ENCODE measurements at places on chromosomes 1 and 21.

DNA sequence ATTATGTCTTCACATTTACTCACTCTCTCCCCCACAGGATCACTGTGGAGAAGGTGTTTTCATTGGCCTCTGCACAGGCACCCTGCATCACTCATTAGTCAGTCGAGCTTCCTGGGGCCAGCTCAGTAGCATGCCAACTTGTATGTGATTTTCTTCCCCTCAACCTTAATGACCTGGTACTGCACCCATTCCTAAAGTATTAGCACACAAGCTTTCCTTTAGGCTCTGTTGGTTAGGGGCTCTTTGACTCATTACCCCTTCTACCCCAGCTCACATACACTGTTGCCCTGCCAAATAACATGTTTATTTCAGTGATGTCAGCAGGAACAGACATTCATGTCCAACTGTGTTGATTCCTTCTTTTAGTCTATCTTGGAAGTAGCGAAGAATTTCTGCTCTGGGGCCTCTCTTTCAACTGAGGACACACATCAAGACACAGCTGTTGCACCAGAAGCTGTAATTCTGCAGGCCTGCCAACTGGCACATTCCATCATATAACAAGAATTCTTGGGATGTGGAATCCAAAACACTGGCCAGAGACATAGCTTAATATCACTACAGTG, 603.5 kb upstream of the ADAMTS5 start:
- no peak for DNase-seq

- DNase-seq = no peak
Measured at GRCh38 chr1:152683846-152684245, 2.1 kb upstream of the LCE2B start.

DNA sequence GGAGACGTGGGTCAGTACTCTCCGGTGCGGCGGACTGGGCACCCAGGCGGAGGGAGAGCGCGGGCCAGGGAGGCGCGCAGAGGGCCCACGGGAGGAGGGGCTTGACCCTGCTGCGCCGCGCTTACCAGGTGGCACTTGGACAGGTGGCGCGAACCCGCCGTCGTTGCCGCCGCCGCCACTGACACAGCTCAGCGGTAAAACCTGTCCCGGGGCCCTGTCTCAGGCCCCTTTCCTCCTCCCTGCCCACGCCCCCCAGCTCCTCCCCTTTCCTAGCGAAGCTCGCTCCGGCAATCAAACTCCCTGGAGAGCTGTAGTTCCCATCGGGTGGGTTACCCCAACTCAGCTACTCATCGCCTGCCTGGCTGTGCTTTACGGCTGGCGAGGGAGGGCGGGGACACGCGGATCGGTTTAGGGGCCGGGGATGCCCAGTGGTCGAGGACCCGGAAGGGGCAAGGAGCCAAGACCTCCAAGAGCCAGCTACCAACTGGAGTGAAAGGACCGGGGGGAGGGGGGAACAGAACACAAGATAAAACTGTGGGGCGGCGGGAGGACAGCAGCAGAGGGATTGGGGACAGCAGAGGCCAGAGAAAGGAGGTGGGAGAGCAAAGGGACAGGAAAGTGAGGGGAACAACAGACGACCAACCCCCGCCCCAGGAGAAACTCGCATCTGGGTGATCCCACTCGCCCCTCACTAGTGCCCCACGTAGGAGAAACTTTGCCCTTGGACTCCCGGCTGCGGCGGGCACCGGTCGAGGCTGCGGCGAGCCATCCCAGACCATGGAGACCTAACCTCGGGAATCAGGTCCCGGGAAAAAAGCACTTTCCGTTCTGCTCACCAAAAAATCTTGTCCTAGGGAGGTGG, 2.9 kb downstream of the GFI1 start:
- peak; percentile 42 for DNase-seq

- DNase-seq = no peak
Measured at GRCh38 chr21:45870851-45871615, 110.5 kb upstream of the COL6A1 start.

GRCh38 chr1:176206006-176206960, 803 bp downstream of the COP1 start:
- peak; percentile 31 for DNase-seq

DNA sequence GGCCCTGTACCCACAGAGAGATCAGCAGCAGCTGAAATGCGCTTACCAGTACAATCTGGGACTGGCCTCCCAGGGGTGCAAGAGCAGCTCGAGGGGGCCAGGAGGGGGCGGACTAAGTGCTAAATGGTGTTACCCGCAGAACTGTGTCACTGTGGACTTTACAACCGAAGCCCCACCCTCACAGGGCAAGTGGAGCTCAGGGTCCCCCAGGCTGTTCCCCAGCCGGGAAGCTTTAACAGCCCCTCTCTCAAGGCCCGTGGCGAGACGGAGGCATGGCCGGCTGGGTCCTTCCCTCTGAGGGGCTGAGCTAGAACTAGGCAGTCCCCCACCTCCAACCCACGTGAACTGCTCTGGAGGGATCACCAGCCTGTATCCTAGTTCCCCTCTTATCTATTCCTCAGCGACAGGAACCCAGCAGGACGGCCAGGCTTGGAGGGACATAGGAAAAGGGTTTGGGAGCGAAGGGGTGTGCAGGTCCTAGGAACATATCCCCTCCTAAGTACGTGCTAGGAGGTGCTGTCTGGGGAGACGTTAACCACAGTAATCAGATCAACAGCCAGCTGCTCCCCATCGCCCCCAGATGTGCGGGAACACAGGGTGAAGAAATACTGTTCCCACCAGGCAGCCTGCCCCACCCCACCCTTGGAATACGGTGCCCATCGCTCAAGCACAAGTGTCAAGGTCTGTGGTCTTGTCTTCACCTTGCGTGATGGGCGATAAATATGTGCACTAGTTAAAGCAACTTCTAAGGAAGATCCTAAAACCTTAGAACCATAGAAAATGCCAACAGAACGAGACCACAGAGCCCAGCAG, 24.4 kb downstream of the ZBTB17 start:
- no peak for DNase-seq

- no peak for DNase-seq
Measured at GRCh38 chr1:209045331-209046057, 538.0 kb upstream of the CAMK1G start.

DNA sequence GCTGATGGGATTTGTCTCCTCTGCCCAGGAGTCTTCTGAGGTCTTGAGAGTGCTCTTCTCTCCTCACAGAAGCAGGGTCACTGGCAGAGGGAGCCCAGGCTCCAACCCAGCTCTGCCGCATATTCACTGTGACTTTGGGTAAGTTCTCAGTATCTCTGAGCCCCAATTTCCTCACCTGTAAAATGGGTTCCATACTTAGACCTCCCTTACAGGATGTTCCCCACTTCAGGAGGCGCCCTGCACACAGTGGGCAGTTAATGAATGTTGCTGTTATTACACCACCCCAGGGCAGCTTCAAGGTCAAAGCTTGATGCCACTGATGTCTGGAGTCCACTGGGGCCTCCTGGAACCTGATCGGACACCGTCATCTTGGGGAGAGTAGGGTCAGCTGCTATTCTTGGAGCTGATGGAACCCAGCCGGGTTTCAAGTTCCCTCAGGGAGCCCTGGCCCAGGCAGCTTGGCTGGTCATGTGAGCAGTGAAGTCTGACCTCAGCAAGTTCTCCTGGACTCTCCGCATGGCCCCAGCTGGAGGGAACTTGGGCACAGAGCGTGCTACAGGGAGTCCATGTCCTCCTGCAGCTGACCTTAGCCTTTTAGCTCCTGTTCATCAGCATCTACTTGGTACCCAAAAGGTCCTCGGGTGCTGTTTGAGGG, 21.8 kb downstream of the COA7 start:
- DNase-seq = no peak

DNA sequence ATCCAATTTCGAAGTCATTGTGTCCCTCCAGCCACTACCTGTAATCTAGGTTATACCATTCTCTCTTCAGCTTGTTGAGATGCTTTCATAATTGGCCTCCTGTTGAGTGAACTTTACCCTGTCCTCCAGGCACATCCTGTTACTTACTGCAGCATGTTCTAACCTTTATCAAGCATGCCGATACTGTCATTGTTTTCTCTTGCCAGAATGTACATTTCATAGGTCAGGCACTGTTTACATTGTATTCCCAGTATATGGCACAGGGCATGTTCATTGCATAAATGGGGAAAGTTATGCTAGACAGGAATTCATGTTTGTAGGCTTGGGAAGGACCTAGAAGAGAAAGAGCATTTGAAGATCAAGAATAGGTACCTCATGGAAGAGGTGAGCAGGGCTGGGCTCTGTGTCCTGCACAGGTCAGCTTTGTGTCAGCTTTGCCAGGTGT, 10.2 kb downstream of the CXADR start:
- DNase-seq = no peak

GRCh38 chr1:29033829-29034466, 89.8 kb downstream of the TMEM200B start:
- peak; percentile 19 for DNase-seq

- no peak for DNase-seq
Measured at GRCh38 chr21:35116777-35117176, 67.7 kb upstream of the RUNX1 start.

- no peak for DNase-seq
Measured at GRCh38 chr1:12477936-12478611, 139.9 kb downstream of the DHRS3 start.

- no peak for DNase-seq
Measured at GRCh38 chr1:5297886-5298239, 643.5 kb downstream of the AJAP1 start.

DNA sequence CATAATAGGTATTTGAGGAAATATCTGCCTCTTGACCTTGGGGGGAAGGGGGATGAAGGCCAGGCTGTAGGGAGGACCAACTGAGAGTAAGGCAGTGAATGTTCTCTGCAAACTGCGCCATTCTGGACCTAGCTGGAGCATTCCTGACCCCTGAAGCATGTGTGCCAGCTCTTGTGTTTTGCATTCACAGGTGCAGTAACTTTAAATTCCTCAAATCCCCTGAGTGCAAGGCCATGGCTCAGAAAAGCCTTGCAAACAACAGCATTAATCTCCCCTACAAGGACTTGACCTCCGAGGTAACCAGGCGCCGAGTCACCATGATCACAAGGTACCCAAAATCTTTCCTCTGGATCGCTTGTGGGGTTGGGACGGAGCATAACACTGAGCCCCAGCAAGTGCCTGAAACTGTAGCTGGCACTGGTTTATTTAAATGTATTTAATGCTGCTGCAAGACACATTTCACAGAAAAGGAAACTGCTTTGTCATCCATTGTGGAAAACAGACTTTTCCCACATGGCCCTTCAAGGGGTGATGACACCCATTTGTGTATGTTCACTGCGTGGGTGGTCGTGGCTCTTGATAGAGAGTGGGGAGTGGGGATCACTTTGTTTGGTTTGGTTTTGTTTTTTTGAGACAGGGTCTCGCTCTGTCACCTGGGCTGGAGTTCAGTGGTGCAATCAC, 1.7 kb downstream of the MYOCOS start:
- DNase-seq = no peak

DNA sequence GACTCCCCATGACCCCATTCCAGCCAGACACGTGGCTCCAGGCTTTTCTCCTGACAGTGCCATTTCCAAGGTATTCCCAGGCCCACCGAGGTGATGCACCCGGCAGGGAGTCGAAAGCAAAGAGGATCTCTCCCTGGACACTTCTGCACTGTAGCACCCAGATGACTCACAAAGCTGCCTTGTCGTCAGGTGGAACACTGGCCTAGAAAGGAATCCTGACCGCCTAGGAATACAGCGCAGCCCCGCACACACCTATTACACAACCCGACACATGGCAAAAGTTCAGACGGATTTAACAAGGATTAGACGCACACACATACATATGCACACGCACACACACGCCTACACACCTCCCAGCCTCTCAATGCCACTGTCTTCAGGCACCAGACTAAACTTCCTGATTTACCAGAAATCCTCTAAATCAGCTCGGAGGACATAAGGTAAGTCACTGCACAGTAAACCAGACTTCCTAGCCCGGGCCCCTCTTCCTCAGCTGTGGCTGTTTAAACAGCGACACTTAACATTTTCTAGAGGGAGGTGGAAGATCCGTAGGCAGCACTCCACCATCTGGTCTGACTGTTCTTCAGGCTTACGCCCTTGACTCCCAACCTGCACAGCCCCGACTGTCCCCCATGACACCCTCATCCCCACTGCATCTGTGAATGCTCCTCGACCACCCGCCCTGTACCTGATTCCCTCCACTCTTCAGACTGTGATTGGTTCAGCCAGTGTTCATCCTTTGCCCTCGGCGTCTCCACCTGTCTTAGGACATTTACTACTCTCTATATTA, 12.7 kb downstream of the FAM89A start:
- no peak for DNase-seq

DNA sequence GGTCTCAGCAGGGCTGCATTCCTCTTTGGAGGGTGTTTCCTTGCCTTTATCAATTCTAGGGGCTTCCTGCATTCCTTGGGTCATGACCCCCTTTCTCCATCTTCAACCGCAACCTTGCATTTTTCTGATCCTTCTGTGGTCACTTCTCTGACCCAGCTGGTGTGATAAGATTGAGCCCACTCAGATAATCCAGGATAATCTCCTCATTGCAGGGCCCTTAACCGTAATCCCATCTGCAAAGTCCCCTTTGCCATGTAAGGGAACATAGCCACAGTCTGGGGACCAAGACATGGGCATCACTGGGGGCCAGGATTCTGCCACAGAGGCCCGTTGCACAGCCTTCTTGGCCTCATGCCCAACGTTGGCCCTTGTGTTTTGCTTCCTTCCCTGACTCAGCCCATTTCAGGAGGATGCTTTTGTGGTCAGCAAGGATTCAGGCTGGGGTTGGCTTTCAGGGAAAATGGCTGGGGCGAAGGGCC, 35.0 kb upstream of the IL19 start:
- no peak for DNase-seq

DNA sequence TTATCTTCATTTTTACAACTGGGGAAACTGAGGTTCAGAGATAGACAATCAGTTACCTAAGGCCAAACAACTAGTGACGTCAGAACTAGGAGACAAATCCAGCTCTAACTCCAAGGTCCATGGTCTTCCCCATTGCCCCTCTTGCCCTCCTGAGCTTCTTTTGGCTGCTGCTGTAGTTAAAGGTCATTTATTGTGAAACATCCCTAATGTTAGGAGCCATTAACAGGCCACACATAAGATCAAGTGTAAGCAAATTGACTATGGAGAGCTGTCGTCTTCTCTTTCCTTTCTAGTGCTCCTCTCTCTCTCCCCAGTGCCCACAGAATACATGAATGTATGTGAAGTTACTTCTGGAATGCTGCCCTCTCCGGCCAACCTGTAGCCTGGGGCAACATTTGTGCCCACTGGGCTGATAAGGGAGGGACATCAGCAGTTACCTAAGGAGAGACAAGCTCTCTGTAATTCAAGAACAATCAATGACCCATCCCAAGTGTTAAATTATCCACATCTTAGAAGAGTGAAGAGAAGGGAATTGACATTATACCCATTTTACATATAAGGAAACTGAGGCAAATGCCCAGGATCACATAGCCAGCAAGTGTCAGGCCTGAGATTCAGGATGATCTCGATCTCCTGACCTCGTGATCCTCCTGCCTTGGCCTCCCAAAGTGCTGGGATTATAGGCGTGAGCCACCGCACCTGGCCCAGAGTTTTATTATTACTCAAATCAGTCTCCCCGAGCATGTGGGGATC, 40.1 kb downstream of the PTAFR start:
- no peak for DNase-seq

- DNase-seq = no peak
Measured at GRCh38 chr1:208332774-208333126, 88.6 kb upstream of the PLXNA2 start.
